Motor neuron (in vitro differentiated cells): ENCODE measurements at places on chromosomes 7 and 10. TPM values are rescaled to one million over a fixed set of nuclear protein-coding genes. Genes with fewer than 3 reads are reported as not detected.

- no peak for ATAC-seq
These were observed 1.4 kb downstream of the RAB11FIP2 start for GRCh38 chr10:118045158-118045836.

The PKD1L1 gene
- 1.6 and 1.7 TPM in 2 replicates for total RNA-seq

DNA sequence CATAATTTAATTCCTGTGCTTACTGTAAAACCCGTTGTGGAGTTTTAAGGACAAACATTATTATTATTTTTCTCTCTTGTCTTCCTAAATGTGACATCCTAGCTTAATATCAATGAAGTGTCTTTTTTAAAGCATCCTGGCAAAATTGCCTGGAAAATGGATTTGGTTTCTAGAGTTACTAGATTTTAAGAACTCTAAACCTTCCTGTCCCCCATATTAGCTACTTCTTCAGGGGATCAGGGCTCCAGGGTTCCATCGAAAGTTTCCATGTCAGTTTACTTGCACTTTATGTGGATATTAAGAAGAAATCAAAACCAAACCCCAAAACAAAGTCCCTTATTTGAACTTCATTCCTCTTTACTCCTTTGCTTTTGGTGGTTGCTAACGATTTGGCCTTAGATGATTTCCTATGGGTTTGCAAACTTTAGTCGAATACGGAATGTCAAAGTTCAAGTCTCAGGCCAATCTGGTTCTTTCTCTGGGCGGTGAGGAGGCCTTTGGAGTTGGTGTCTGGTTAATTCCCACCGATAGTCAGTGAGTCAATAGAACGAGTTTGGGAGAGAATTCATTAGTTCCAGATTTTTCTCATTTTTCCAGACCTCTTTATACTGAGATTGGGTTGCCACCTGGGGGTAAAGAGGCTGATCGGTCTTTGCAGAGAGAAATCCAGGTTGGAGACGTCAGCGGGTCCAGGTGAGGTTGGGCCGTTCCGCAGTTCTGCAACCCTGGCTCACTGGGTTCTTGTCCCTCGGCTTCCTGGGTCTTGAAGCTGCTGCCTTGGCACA is 1.1 kb downstream of the CUX1 start:
- ATAC-seq, result no peak

- no peak for ATAC-seq
These were observed 24.6 kb downstream of the NT5C2 start for GRCh38 chr10:103168438-103168837.

The CNOT4 gene
- 13.4 and 13.7 TPM in 2 replicates for total RNA-seq

- no peak for ATAC-seq
These were observed 95.3 kb downstream of the MYOF start for GRCh38 chr10:93386631-93387369.

DNA sequence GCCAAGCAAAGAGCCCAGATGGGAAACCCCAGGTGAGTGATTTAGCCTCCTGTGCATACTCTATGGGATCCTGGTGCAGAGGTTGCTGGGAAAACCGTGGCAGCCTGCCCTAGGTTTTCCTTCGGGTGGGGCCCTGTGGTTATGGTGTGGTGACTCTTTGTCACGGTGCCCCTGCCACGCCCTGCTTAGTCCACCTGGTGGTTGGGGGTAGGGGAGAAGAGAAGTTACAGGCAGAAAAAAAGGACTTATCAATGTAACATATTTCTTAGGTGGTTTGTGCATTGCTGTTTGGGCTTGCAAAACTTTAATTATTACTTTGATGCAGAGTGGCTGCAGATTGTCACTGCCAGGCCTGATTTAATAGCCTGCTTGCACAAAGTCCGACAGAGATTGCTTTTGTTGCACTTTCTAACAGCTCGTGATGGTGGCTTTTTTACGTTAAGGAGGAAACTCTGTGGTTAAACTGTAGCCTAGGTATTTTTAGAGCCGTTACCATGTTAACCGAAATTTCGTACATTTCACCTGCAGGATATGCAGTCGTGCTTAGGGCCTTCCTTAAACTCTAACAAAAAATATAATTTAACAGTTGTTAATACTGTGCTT is 197.4 kb downstream of the RNLS start:
- no peak for ATAC-seq
